ENCODE measurements at places on chromosomes 2 and 18.

- no peak for DNase-seq
Measured at GRCh38 chr2:47179388-47179787, 24.3 kb upstream of the STPG4 start.

DNA sequence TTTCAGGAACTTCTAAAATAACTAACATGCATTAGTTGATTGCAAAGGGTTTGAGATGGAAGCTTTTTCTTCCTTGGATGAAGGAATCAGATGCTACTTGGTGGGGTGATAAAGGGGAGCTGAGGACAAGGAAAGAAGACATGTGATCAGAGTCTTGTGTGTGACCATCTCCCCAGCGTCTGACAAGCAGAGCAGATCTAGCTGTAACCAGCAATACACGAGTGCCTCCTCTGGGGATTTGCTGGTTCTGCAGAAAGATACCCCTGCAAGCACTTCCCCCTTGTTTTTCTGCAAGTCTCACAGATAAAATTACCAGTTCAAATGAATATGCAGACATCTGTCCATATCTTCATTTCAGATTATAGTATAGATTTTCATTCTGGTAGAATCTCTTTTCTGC, 2.7 kb downstream of the CDH7 start:
- peak; percentile 76 for DNase-seq

GRCh38 chr18:78595924-78596573, 383.6 kb upstream of the SALL3 start:
- no peak for DNase-seq

- DNase-seq: no peak
Measured at GRCh38 chr18:42745171-42745570, 370.3 kb downstream of the RIT2 start.

GRCh38 chr2:229388731-229389130, 117.6 kb upstream of the PID1 start:
- DNase-seq: no peak

DNA sequence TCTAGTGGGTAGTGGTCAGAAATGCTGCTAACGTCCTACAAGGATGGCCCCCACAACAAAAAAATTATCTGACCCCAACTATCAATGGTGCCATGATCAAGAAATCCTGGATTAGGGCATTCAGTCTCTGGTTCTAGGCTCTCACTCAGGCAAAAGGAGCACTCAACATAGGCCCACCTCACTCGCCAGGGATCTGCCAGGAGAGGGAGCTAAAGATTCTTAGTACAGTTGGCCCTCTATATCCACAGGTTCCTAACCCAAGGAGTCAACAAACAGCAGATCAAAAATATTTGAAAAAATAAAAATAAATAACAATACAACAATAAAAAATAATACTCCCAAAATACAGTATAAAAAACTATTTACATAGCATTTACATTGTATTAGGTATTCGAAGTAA, 10.0 kb downstream of the SLC4A5 start:
- no peak for DNase-seq

GRCh38 chr2:33680644-33681363, 81.7 kb upstream of the FAM98A start:
- peak; percentile 46 for DNase-seq
